Mesendoderm (in vitro differentiated cells): ENCODE measurements at places on chromosomes 11 and 22.

DNA sequence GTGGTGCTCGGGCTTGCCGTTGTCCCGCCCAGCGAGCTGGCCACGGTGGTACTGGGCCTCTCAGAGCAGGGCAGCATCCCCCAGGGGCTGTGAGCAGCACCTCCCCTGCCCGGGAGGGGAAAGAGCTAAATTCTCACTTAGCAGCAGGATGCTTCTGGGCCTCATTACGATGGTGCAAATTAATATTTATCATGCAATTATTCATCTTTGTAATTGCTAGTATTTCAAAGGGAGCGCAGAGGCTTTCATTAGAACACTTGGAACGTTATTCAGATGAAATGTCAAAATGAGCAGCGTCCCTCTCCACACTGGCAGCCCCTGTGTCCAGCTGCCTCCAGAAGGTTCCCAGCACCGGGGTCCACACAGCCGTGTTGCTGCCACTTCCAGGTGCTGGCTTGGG, 95.9 kb upstream of the PRR5 start:
- DNase-seq, result no peak
- H3K4me1 ChIP-seq, result no peaks in the 10 kb centered on the region
- no peaks in the 10 kb centered on the region for H3K27me3 ChIP-seq

GRCh38 chr11:11313902-11314692, 39.0 kb downstream of the CSNK2A3 start:
- H3K36me3 ChIP-seq, result no peaks in the 10 kb centered on the region
- no peaks in the 10 kb centered on the region for H3K4me1 ChIP-seq
- no peak for DNase-seq

- no peaks in the 10 kb centered on the region for H3K4me1 ChIP-seq
- no peak for DNase-seq
- no peak overlapping the region for H3K4me3 ChIP-seq
- H3K36me3 ChIP-seq, result no peaks in the 10 kb centered on the region
Measured at GRCh38 chr22:33315117-33315516, 256.9 kb upstream of the SYN3 start.

- H3K4me3 ChIP-seq, result no peak overlapping the region
- DNase-seq, result no peak
- H3K27ac ChIP-seq, result no peak overlapping the region
- H3K36me3 ChIP-seq, result no peaks in the 10 kb centered on the region
Measured at GRCh38 chr11:27401280-27401832, 38.3 kb upstream of the CCDC34 start.
